ENCODE measurements at places on chromosomes 4 and X. TPM values are rescaled to one million over a fixed set of nuclear protein-coding genes. Genes with fewer than 3 reads are reported as not detected.

The JCHAIN gene
- polyA plus RNA-seq = 1.1 TPM

The DNAAF6 gene
- not detected for polyA plus RNA-seq

The AGTR2 gene
- not detected for polyA plus RNA-seq

DNA sequence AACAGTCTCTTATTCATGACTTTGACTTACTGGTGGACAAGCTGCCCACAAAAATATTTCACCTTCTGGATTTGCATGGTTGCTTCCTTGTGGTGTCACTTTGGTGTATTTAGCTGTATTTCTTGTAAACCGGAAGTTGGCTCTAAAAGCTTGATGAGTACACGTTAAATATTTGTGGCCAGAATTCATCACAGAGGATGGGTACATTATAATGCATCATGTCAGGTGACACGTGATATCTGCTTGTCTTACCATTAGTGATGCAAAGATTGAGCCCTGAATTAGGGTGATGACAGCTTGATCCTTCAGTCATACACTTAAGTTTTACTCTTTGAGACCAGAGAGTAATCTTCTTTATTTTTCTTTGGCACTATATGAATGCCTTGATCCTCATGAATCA lies 188.3 kb upstream of the RPS6KA3 start:
- DNase-seq = no peak

GRCh38 chrX:150879855-150880807 lies 18.3 kb downstream of the CD99L2 start:
- no peak for DNase-seq

DNA sequence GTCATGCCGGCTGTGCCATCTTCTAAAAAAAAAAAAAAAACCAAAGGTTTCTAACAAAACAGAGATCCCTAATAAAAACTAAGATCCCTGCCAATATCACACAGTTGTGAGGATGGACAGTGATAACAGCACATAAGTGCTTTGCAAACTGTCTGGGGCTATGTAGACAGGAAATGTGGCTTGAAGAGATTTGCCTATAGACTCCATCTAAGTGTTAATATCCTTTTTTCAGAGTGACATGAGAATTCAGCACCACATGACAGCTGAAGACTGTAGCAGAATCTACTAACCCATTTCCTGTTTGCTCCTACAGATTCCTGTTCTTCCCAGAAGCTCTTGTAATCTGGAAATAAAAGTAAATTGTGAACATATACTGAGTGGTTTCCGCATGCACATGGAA lies 215.4 kb downstream of the KDR start:
- no peak for DNase-seq

The SCD5 gene
- 13.1 TPM for polyA plus RNA-seq

The APBB2 gene
- polyA plus RNA-seq = 52.7 TPM

- no peak for DNase-seq
Measured at GRCh38 chr4:125091-125771, 930 bp downstream of the ZNF718 start.

The EIF1AX gene
- polyA plus RNA-seq = 49.6 TPM

Measured in AG04450 (cell line).